NCI-H1092 (cell line): ENCODE measurements at places on chromosomes 12 and 14.
A peak's percentile ranks its signal among the peaks of the same experiment; 100 is the strongest.

GRCh38 chr14:68687746-68688145, 105.1 kb downstream of the ZFP36L1 start:
- DNase-seq = no peak

DNA sequence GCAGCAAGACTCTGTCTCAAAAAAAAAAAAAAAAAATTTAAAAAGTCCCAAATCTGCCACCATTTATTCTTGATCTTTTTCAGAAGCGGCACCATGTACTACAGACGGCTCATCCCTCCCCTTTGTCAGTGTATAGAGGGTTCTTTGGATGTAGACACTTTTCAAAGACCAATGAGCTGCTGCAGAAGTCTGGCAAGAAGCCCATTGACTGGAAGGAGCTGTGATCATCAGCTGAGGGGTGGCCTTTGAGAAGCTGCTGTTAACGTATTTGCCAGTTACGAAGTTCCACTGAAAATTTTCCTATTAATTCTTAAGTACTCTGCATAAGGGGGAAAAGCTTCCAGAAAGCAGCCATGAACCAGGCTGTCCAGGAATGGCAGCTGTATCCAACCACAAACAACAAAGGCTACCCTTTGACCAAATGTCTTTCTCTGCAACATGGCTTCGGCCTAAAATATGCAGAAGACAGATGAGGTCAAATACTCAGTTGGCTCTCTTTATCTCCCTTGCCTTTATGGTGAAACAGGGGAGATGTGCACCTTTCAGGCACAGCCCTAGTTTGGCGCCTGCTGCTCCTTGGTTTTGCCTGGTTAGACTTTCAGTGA, 6.5 kb upstream of the ACACB start:
- no peak for DNase-seq

GRCh38 chr14:65159281-65160062, 57.2 kb upstream of the MAX start:
- no peak for DNase-seq

GRCh38 chr12:124764870-124765580, 98.6 kb downstream of the SCARB1 start:
- no peak for DNase-seq

DNA sequence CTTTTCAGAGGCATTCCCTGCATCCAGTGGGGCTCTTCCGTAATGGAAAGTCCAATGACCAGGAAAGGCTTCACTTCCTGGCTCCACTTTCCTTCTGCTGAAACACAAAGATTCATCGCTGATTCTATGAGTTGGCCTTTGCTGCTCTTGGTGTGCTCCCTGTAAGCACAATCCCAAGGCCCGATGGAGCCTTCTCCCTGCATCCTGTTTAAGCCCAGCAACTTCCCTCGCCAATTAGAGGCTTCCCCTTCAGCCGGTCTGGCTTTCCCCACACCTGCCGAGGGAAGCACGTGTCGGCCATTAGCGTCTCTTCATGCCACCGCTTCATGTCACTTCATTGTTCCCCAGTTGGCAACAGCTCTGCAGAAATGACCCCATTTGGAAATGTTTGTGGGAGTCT, 693.9 kb downstream of the MED13L start:
- peak; percentile 17 for DNase-seq

DNA sequence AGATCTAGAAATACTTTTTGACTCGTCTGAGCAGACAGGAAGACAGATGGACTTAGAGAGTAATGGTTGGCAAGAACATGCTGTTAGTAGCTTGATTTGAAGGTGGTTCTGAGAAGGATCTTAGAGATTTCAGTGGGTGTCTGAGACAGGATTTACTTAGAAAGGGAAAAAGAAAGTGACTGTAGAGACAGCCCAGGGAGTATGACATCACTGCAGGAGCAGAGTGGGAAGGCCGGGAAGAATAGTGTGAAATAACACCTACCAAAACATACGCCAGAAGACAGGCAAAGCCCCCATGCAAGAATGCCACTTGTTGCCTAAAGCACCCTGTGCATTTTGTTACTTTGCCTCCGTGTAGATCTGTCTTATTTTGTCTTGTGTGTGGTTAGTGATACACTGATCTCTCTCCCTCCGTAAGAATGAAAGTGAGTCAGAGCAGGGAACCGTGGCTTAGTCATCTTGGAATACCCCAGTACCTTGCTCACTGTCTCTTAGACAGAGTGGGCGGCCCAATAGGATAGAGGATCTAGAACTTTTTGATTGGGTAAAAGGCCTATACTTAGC, 161.3 kb upstream of the IFNG-AS1 start:
- DNase-seq = no peak

- DNase-seq = no peak
These were observed 1.1 kb downstream of the PPP1R1A start for GRCh38 chr12:54587315-54587873.

GRCh38 chr14:38310420-38310995, 54.6 kb upstream of the CLEC14A start:
- no peak for DNase-seq

DNA sequence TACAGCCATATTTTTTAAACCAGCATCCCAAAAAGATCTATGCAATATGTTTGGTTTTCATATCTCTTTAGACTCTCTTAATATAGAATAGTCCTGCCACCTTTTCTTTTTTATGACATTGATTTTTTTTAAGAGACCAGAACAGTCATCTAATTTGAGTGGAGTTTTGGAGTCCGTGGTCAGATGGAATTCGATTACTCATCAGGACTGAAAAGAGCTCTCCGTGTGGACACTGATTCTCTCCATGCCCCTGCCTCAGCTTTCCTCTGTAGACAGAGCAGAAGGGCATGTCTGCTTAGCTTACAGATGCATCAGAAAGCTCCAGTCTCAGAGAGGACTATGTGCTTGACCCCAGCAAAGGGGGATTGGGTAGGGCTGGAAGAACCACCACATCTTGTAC, 27.8 kb downstream of the SMCO2 start:
- no peak for DNase-seq

DNA sequence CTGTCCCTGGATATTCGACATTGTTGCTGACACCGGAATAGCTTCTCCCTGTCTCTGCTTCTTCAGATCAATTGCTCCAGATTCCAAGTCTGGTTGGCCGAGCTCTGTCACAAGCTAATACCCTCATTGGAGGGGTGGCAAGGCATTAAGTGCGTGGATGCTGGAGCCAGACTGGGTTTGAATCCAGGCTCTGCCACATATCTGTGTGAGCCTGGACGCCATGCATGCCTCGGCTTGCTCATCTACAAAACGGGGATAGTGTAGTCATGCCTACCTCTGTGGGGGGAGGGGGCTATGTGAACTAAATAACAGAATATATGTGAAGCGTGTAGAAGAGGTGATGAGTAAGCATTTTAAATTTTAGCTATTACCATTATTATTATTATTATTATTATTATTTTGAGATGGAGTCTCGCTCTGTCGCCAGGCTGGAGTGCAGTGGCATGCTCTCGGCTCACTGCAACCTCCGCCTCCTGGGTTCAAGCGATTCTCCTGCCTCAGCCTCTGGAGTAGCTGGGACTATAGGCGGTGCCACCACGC, 97.3 kb downstream of the AACS start:
- no peak for DNase-seq

GRCh38 chr12:99960311-99960710, 24.4 kb downstream of the ANKS1B start:
- DNase-seq = peak; percentile 10

DNA sequence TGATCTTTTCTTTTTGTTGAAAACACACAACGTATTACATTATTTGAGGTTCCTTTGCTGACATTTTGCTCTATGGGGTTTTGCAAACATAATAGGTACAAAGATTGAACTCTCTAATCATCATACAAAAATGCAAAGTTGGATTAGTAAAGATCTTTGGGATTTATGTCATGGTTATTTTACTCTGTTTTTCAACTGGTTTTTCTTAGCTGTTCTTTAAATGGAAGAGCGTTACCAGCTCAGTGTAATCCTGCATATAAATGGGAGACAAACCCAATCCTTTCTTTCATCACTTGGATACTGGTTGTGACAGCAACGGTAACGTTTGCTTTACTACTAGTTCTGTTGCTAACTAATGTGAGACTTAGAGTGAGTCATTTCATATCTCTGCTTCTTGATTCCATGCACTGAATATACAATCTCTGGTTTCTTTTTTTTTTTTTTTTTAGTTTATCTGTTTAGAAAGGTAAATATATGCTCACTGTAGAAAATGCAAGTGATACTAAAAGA, 104.9 kb upstream of the NOVA1 start:
- DNase-seq = no peak

DNA sequence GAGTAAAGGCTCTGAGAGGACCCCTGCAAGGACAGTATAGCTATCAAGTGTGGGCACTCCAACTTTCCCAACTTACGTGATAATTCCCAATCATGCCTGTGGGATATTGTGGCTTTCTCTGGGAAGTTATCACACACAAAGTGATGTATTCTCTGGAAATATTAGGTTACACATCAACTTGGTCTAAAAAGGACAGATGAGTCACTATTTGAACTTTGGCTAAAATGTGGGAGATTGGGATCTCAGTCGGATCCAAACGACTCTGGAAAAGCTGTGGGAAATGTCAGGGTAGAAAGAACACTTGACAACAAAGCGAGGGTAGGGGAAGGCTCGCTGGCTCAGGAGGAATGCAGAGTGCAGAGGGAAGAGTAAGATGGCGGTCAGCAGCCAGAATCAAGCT, 1048.9 kb downstream of the BCL11B start:
- no peak for DNase-seq

- no peak for DNase-seq
These were observed 17.0 kb downstream of the NEK9 start for GRCh38 chr14:75109877-75110276.

DNA sequence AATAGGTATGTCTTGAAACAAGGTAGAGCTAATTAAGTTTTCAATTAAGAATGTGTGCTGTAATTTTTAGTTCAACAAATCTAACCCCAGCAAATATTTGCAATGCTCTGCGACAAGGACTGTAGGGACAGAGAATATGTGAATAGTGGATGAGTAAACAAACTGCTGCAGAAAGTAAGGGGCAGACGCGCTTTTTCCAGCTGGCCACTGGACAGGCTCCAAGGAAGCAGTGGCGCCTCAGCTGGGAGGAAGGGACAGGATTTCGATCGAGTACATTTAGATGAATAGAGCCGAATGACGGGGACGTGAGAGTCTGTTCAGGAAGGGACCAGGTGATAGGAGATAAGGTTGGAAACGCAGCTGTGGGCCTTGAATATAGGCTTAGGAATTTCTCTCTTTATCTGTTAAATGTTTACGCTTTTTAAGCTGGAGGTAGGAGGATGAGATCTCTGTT, 69.3 kb downstream of the ELK3 start:
- peak; percentile 28 for DNase-seq

DNA sequence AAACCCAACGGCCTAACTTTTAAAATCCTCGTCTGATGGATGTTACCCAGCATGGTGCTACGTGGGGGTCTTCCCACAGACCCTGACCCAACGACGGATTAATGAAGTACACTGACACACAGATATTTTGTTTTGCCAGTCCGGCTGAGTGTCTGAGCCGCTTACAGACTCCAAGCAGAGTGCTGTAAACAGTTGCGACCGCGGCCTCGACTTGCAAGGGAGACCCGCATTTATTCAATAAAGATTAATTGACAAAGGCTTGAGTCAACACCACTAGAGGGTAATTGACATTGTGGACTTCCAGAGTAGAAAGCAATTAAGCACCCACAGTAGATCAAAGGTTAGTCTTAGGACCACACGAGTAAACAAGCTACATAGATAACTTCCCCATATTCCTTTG, 1042.4 kb downstream of the AACS start:
- DNase-seq = no peak

DNA sequence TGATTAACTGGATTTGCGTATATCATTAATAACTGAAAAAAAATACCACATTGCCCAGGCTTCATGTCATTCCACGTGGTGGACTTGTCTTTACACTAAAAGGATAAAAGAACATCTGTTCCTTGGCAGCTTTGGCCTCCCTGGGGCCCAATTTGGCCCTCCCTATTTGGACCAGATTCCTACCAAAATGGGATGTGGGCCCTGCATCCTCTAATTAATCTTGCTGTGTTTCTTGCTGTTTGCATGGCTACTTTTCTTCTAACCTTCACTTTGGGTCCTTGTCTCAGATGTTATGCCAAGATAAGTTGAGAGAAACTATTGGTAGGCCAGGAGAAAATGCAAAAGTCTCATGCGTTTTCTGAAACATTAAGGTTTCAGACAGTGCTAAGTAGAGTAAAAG, 57.5 kb downstream of the PTHLH start:
- no peak for DNase-seq

- no peak for DNase-seq
These were observed 43.2 kb upstream of the PHC1 start for GRCh38 chr12:8871068-8871467.

DNA sequence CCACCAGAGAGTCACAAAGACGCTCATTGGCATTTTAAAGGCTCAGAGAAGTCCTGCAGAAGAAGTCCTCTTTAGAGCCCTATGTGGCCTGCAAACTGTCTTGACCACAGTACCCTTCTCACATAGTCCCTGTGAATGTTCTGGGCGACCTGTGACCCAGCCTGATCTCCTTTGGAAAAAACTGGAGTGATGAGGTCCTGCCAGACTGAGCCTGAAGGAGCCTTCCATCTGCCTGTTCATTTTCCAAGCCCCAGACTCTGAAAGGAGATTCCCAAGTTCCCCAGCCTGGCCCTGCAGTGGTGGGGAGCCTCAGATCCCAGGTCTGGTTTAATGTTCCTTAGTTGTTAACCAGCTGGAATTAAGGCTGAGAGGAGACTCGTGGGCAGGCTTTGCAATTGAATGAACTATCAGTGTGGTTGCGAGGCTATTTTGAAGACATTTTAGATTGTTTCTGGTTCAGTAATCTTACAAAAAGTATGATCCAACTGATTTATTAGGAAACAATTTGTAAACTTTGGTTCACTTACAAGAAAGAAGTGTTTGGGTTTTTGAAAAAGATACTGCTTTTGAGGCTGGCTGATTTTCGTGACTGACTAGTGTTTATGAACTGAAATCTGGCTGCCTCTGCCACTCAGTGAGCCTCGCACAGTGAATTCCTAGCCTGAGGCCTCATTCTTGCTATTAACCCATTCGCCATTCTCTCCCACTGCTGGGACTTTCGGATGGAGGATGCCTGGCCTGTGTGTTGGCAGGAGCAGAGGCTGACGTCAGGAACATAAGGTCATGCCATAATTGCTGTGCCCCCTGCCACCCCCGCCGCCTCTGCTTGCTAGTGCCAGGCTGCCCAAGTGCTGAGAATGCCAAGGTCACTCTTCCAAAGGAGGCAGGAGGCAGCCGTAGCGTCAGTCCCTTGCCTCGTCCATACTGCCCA, 249.0 kb downstream of the CACNA1C start:
- DNase-seq = no peak

GRCh38 chr12:67789266-67789665, 140.7 kb downstream of the DYRK2 start:
- DNase-seq = no peak

DNA sequence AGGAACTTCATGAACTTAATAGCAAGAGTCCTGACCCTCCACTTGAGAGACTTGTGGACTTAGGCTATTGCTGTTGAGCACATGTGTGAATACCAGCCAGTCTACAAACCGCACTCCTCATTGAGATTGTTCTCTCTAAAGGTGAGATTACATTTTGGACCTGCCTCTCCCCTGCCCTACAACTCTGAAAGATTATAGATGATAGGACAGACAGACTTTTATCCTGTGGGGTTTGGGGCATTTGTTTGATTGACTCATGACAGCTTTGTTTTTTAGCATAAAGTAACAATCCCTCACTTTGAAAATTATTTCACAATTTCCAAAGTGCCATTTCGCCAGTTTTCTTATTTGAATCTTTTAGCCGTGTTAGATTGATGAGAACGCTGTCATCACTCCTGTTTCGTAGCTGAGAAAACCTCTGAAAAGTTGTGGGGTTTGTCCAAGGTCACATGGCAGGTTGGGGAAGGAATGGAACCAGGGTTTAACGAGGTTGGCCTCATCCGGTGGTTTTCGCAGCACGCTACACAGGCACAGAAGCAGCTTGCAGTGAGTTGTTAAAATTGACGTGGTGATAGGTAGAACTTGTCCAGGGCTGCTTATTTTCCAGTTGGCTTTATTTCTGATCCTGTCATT, 836 bp downstream of the EVL start:
- no peak for DNase-seq
